ENCODE measurements at places on chromosomes 13 and 19.

DNA sequence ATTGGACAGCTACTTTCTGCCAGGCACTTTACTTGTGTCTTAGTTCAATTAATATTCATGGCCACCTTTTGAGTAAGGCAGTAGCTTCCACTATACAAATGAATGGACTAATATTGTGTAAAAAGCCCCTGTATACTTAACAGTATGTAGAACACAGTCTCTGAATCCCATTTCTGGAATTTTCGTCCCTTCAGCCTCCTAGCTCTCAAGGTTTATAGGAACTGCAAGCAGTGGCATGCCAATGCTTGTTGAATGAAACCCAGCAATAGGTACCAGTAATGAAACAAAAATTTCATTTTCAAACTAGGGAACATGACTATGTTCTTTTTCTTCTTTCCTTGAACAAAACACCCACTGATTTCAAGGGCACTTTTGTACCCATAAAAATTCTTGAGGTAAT lies 361.6 kb downstream of the TDRD3 start:
- no peak for DNase-seq

- no peak for DNase-seq
Measured at GRCh38 chr19:2827840-2828489, 8.3 kb downstream of the ZNF554 start.

- no peak for DNase-seq
Measured at GRCh38 chr19:5692723-5693194, 2.7 kb downstream of the RPL36 start.

- DNase-seq = no peak
Measured at GRCh38 chr19:33385956-33386355, 12.4 kb downstream of the CEBPG start.

DNA sequence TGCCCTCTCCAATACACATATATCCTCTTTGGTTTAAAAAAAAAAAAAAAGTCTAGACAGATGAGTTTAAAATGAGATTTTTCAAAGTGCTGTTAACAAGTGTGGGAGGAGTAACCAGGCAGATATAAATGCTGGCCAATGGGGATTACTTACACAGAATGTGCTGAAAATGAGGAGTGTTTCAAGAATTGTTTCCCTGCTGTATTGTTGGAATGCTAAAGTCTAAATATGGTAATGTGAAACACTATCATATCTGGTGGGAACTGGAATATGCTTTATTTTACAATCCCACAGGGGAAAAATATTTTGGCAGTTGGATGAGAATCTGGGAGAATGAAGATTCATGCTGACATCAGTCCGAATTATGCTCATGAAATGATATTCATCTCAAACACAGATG lies 250.7 kb downstream of the DCT start:
- no peak for DNase-seq

DNA sequence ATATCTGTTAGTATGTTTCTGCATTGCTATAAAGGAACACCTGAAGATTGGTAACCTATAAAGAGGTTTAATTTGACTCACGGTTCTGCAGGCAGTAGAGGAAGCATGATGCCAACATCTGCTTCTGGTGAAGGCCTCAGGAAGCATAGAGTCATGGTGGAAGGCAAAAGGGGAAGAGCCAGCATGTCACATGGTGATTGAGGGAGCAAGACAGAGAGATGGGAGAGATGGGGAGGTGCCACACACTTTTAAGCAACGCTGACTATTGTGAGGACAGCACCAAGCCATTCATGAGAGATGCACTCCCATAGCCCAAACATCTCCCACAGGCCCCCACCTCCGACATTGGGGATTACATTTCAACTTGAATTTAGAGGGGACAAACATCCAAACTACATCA lies 32.8 kb downstream of the COG6 start:
- no peak for DNase-seq

DNA sequence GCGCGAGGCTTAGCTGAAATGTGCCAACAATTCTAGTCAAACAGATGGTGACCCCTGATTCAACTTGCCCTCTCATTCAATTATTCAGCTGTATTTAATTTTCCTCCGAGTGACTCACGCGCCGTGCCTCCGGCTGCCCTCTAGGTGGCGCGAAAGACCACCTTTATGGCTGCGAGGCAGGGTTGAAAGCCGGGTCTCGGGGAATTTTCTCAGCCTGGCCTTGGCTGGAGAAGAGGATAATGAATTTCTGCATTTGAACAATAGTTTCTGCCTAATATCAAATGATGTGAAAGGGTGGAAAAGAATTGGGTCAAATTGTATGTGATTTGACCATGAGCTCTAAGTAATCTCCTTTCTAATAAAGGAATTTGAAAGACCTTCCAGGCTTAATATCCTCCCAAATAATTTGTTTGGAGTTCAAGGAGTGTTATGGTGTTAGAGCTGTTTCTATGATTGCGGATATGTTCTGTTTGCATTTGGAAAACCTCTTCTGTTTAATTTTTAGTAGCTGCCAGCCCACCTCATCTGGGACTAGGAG lies 310.9 kb downstream of the ZNF536 start:
- peak; percentile 44 for DNase-seq

GRCh38 chr13:44484562-44485138 lies 91.5 kb downstream of the TSC22D1 start:
- no peak for DNase-seq

DNA sequence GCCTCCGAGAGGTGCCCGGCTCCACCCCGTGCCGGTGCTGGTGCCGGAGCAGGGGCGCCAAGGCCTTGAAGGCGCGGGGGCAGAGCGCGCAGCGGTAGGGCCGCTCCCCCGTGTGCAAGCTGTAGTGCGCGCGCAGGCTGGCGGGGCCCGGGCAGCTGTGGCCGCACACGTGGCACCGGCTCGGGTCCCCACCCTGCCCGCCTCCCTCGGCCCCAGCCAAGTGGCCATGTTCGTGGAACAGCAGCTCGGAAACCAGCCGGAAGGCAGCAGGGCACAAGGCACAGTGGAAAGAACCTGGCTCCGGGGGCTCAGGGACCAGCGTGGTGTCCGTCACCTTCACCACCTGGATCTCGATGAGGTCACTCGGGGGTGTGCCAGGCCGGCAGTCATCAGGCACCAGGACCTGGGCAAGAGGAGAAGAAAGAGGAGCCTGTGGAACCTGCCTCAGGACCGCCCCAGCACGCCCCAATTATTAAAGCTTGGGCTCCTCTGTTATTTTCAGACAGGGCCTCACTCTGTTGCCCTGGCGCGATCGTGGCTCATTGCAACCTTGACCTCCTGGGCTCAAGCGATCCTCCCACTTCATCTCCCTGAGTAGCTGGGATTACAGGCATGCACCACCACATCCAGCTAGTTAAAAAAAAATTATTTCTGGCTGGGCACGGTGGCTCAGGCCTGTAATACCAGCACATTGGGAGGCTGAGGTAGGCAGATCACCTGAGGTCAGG lies 2.0 kb downstream of the ZNF784 start:
- DNase-seq = no peak

- no peak for DNase-seq
Measured at GRCh38 chr19:54952591-54953344, 5.4 kb upstream of the NLRP7 start.

GRCh38 chr19:34844277-34844676 lies 71.3 kb upstream of the ZNF599 start:
- DNase-seq = no peak

DNA sequence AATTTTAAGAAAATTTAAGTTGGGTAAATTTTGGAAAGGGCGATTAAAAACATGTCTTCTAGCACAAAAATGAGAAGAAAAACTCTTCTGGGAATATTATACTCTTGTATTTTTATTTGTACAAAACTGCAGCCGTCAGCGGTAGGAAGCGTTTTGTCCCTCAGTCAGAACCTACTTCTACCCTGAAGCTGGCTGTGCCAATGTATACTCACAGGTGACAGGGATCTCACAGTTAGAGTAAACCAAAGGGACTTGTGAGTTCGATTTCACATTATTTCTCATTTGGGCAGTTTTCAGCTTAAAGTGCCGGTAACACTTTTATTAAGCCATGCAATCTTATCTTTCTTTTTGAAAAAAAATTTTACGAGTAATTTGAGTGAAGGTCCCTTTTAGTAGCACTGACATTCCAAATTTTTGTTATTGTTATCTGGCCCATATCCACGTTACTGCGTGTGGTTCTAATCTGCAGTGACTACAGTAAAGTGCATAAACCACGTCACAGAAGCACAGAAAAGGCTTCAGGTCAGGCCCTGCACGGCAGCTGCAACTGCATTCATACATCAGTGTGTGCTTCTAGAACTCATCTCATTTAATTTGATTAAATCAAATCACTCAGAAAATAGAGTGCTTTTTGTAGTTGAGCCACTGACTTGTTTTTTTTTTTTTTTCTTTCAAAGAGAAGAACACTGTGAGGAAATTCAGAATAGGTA lies 387.3 kb downstream of the LIG4 start:
- no peak for DNase-seq

GRCh38 chr19:35431145-35431807 lies 16.8 kb upstream of the FFAR2 start:
- DNase-seq = no peak

DNA sequence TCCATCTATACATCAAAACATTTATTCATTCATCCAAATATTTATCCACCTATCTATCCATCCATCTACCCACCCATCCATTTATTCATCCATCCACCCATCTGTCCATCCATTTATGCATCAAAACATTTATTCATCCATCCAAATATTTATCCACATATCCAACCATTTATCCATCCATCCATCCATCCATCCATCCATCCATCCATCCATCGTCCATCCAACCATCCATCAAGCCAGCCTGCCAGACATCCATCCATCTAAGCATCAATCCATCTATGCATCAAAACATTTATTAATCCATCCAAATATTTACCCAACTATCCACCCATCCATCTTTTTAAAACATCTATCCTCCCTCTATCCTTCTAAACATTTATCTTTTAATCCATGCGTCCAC lies 62.2 kb downstream of the UNC13A start:
- DNase-seq = no peak

DNA sequence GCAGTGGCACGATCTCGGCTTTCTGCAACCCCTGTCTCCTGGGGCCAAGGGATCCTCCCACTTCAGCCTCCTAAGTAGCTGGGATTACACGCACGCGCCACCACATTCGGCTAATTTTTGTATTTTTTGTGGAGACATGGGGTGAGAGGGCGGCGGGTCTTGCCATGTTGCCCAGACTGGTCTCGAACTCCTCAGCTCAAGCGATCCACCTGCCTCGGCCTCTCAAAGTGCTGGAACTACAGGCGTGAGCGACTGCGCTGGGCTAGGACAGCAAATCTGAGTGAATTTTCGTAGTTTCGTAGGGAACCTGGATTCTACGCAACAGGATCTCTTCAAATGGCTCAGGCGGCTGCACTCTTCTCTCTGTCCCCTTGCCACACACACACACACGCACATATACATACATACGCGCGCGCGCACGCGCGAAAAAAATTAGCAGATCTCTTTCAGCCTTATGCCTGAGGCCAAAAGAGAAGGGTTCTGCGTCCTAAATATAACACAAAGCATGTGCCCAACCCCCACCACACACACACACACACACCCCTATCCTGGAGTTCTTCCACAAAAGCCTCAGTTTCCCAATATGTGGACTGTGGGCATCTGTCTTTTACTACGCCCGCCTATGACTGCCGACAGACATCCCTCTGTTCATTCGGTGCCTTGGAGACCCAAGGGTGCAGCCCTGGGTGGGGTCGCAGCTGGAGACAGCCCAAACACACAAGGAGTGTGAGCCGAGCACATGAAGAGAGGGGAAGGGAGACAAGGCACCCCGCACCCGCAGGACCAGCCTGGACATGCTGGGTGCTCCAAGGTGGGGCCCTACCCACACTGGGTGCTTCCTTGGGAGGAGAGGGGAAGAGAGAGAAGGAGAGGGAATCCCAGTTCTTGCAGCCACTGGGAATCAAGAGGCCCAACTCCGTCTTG lies 616 bp downstream of the PINLYP start:
- DNase-seq = no peak

DNA sequence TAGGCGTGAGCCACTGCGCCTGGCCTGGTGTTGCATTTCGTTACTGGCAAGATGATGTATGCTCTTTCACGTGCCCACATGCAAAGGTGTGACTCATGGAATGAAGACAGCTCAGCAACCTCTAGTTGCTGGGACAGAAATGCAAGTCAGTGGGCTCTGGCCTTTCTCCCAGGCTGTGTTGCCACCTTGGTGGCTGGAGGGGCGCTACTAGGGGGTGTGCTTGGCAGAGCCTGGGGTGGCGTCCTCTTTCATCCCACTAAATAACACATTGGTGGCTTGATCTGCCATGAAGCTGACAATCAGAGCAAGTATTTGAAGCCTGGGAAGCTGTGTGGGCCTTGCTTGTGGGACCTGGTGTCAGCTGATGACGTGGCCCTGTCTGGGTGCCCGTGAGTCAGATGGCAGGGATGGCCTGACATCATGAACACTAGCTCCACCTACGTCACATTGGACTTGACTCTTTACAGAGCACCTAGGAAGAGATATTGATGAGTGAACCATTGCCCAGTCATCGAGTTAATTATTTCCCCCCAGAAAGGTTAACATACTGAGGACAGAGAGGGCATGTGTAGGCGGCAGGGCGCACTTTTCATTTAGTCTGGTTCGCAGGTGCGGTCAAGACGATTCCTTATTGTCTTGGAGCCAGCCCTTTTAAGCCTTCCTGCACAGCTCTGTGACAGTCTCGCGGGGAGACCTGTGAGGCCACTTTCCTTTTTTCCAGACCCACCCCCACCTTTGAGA lies 154.2 kb downstream of the TM9SF2 start:
- no peak for DNase-seq

GRCh38 chr13:111022886-111023285 lies 92.2 kb upstream of the ARHGEF7 start:
- no peak for DNase-seq

DNA sequence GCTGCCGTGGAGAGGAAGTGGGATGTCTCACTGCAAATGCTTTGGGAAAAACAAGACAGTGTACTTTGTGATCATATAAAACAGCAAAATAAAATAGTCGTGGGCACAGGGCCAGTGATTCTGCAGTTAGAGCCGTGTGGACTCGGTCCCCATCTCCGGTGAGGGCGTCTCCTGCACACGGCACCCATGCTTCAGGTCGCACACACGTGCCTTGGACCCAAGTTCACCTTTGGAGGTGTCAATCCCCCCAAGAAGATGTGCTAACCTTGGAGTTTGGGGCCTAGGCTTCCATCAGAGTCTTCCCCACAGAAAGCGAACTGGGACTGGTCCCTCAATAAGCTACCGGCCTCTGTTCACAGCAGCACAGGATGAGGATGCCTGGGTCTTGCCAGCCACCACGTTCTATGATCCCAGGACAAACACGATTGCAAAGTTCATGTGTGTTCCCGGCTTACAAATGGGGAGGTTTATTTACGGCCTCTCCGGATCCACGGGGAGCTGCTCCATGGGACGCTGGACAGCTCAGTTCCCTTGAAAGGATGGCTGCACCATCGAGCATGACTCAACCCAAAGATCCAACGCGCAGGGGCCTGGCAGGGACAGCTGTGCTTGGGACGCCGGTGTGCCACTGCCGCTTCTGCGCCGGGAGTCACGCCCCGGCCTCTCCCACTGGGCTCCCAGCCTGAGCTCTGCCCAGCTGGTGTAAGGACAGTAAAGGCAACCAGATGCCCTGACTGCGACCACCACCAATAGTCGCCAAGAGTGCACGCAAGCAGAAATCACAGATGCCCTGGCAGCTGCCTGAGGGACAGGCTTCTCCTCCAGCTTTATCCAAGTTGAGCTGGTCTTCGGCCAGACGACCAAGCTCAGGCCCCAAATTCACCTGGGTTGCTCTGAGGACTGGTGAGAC lies 8.6 kb downstream of the GAS6 start:
- no peak for DNase-seq

- no peak for DNase-seq
Measured at GRCh38 chr19:33688171-33688992, 66.6 kb downstream of the CHST8 start.
